Hepatocyte (in vitro differentiated cells): ENCODE measurements at places on chromosomes 13 and 19.

DNA sequence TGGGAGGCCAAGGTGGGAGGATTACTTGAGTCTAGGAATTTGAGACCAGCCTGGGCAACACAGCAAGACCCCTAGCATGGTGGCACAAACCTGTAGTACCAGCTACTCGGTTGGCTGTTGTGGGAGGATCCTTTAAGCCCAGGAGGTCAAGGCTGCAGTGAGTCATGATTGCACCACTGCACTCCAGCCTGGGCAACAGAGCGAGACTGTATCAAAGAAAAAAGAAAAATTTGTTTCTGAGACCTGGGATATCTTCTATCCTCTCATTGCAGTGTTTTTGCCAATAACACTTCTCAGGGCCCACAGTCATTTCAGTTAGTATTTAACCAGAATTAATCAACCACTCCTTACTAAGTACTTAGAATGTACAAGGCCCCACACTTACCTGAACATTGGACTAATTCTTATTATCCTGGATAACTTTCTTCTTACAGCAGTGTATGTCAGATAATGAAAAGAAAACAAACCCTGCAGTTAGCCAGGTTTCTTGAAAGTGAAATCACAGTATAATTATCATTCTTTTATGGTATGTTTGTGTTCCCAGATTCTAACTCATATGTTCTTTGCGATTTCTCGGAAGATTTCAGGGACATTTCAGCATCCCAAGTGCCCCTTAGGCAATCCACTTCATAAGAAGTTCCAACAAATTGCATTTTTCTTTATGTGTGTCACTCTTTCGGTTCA is 75.6 kb upstream of the KLF5 start:
- DNase-seq = peak; percentile 49

- no peak for DNase-seq
These were observed 121.6 kb downstream of the COG6 start for GRCh38 chr13:39777021-39777420.

DNA sequence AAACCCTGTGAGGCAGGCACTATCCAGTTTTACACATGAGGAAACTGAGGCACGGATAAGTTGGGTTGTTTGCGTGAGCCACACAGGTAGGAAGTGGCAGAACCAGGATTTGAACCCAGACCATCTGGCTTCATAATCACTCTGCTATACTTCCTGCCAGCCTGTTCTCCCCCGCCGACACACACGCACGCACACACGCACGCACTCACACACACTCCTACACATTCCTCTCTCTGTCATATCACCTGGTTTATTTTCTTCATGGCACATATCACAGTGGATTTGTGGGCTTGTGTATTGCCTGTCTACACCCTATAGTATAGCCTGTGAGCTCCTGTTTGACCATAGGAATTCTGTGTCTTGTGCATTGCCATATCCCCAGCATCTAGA is 140.0 kb downstream of the SIPA1L3 start:
- DNase-seq = no peak

GRCh38 chr13:76638181-76638580 is 248.0 kb downstream of the KCTD12 start:
- DNase-seq = no peak
